ENCODE measurements at places on chromosomes 6 and 20. TPM values are rescaled to one million over a fixed set of nuclear protein-coding genes. Genes with fewer than 3 reads are reported as not detected.

- no peak for DNase-seq
Measured at GRCh38 chr6:22622813-22623212, 53.4 kb downstream of the HDGFL1 start.

- no peak for DNase-seq
Measured at GRCh38 chr6:24667378-24667803, 514 bp downstream of the ACOT13 start.

- no peak for DNase-seq
Measured at GRCh38 chr6:48610846-48611245, 499.8 kb upstream of the PTCHD4 start.

DNA sequence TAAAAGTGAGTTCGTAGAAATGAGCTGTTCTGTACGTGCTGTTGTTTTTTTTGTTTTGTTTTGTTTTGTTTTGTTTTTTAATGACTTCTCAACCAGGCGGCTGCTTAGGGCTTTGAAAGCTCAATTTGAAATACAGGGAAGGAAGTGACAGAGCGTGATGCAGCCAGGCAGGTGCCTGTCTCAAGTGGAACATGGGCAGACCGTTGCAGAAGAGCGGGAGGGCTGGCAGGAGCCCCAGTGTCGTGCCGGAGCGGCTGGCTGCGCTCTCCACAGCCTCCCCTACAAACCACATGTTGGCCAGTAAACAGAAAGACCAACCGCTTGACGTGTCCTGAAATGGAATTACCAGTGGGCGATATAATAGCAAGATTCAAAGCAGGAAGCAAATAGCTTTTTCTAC is 164.9 kb upstream of the RREB1 start:
- no peak for DNase-seq

- DNase-seq: peak; percentile 96
Measured at GRCh38 chr6:35688605-35689322, at the start of gene FKBP5. Gene FKBP5 (minus strand): TSS chr6:35688915. CDS start chr6:35642824, 46,091 bp downstream.

DNA sequence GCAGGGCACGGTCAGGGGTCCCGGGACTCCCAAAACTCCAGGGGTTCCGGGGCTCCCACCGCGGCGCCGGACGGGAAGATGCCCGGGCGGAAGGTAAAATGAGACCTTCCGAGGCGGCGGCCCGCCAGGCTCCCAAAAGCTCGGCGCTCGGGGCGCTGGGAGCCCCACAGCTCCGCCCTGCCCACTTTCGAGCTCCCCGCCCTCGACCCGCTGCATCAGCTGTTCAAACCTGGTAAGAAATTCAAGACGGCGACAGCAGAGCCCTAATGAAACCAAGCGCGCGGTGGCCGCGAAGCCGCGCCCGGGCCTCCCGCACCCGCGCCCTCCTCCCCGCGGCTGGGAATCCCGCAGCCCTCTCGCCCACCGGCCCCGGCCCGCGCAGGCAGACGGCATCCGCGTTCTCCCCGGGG is 369 bp downstream of the SLC4A11 start:
- peak; percentile 77 for DNase-seq

DNA sequence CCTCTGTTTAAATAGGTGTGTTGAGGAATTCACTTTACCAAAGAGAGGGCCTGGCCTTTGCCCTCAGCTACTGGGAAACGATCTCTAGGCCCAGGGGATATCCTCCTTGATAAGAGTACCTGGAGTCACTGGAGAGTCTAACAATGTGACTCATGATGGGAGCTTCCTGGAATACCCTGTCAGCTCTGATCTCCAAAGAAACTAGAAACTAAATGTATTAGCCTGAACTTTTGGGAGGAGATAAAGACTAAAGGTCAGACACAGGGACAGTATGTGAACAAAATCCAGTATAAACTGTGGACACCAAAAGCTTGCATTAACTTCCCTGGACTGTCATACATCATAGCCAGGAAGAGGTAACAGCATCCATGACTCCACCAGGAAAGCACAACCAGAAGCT is 148.5 kb downstream of the RNGTT start:
- no peak for DNase-seq

- no peak for DNase-seq
Measured at GRCh38 chr6:153941768-153942167, 97.3 kb upstream of the OPRM1 start.

OPRL1 gene
- 1.1 TPM for total RNA-seq

EPPIN gene
- not detected for total RNA-seq
